ENCODE measurements at places on chromosomes 2 and 18.

DNA sequence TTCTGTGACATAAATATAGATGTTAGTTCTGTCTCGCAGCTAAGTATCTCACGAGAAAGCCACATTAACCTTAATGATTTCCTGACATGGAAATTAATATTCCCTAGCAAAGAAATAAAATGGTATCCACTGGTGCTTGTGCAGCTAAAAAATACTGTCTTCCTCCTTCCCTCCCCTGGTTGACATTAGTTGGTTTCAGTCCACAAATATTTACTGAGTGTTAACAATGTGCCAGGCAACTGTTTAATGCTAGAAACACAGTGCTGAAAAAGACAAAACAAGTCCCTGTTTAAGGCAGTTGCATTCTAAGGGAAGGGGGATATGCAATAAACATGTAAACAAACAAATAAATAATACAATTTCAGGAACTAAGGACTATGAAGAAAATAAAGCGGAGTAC lies 44.2 kb upstream of the VPS54 start:
- no peak for DNase-seq

- DNase-seq: no peak
Observed at GRCh38 chr2:235643680-235644511, 150.1 kb downstream of the AGAP1 start.

DNA sequence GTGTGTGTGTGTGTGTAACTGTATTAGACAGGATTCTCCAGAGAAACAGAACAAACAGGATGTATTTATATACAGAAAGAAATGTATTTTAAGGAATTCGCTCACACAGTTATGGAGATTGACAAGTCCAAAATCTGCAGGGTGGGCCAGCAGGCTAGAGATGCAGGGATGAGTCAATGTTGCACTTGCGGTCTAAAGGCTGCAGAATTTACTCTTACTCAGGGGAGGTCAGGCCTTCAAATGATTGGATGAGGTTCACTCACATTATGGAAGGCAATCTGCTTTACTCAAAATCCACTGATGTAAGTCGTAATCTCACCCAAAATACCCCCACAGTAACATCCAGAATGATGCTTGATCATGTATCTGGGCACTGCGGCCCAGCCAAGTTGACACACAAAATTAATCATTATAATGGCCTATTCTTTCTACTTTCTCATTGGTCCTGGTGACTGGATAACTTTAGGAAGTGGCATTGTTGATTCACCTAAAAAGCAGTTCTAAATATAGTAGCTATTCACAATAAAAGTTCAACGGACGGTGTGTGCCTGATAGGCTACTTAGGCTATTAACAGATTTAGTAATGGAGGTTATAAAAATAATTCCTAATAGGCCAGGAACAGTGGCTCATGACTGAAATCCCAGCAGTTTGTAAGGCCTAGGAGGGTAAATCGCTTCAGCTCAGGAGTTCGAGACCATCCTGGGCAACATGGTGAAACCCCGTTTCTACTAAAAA lies 40.6 kb upstream of the ACYP2 start:
- no peak for DNase-seq

DNA sequence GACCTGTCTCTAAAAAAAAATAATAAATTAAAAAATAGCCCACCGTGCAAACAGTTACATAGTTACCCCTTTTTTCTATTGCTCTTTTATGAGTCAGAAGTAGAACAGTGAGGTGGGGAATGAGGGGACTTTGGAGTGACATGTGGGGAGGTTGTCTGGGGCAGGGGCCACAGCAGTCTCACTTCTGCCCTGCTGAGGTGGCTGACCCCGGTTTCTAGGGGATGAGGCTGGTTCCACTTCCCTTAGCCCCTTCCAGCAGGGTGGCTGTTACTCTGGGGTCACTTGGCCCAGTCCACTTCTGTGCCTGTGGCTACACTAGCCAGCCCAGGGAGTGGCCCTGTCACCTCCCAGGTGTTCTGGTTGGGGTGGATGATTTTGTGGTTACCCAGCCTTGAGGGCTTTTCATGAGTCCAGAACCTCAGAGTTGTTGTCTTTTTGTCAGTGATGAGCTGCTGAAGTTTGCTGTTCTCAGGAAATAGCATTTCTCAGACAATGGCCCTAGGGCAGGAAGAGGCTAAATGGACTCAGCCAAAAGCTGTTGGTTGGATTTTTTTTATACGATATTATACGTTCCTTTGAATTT lies 28.0 kb upstream of the SCLY start:
- DNase-seq: no peak

DNA sequence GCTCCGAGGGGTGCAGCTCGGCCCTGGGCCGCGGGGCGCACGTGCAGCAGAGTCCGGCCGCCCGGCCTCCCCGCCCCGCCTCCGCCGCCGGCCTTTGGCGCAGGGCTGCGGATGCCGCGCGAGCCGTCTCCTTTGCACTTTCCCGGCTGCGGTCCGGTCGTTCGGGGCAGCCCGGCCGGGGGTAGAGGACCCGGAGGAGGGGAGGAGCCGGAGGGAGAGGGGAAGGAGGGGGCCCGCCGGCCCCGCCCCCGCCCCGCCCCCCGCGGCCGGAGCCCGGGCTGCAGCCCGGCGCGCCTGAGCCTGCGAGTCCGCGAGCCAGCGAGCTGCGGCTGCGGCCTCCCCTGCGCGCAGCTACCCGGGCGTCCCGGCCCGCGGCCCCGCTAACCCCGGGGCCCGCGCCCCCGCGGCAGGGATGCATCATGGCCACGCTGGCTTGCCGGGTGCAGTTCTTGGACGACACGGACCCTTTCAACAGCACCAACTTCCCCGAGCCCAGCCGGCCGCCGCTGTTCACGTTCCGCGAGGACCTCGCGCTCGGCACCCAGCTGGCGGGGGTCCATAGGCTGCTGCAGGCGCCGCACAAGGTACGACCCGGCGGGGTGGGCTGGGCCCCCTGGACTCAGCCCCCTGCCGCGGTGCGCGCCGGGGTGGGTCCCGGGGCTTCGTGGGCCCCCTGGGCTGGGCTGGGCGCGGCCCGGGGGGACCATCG lies at the start of gene FHOD3:
FHOD3 (plus strand) TSS at position 297 of the 709 bp plus-strand sequence; CDS start at position 420, 123 bp downstream.
- DNase-seq: peak; percentile 65

GRCh38 chr2:189799531-189799930 lies 15.3 kb downstream of the PMS1 start:
- DNase-seq: no peak

DNA sequence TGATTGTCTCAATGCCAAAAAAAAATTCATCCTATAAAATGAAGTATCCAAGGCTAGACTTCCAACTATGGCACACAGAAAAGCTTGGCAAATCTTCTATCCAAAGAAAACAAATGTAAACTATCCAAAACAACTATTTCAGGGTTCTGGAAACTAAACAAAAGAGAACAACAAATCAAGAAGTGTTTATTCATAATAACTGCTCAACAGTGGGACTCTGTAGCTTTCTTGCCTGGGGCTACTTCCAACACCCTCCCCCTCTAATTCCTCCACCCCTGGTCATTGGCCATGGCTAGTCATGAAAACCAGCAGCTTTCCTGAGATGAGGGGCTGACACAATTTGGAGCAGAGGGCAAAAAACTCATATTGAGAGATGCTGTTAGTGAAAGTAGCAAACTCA lies 107.0 kb downstream of the EXOC6B start:
- DNase-seq: no peak

Measured in progenitor cell of endocrine pancreas (in vitro differentiated cells).